ENCODE measurements at places on chromosomes 16 and 17.

GRCh38 chr16:49416001-49416675 lies 42.5 kb downstream of the C16orf78 start:
- DNase-seq, result no peak

DNA sequence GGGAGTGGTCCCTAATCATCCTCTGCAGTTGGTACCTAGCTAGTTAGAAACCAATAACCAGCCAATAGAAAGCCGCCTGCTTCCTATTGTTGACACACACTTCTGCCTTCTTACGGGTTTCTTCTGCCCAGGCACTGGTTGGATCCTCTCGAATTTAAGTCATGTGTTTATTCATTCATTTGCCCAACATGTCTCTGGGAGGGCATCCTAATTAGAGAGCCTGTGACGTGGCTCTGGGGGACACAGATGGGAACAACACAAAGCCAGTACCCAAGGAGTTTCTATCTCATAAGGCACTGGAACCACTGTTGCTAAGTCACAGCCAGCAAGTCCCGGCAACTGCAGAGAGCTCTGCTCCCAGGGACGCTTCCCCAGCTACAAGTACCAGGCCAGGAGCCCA lies 300.7 kb upstream of the TNRC6C start:
- no peak for DNase-seq

- DNase-seq, result no peak
Observed at GRCh38 chr17:10803830-10804475, at the start of gene TMEM238L. Gene TMEM238L, minus strand, starts transcription at chr17:10804099. Its CDS starts 136 bp downstream, at chr17:10803963.

DNA sequence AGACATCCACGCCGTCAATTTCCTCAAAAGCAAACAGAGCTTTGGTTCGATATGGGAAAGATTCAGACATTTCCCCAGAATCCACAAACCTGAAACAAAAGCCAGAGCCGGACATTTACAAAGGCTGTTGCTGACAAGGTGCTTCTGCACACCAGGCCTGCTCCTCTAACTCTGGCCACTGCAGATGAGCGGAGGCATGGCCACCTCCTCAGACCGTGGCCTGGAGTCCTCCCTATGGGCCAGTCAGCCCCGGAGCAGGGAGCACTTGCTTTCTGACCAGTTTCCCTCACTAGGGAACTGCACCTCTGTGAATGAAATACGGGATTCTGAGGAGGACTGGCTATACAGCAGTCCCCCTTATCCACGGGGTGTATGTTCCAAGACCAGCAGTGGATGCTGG lies 22.3 kb upstream of the TRAP1 start:
- no peak for DNase-seq

- no peak for DNase-seq
Observed at GRCh38 chr17:28954886-28955285, 3.6 kb upstream of the PHF12 start.

- DNase-seq, result no peak
Observed at GRCh38 chr16:5979905-5980550, 882.4 kb upstream of the EEF2KMT start.

DNA sequence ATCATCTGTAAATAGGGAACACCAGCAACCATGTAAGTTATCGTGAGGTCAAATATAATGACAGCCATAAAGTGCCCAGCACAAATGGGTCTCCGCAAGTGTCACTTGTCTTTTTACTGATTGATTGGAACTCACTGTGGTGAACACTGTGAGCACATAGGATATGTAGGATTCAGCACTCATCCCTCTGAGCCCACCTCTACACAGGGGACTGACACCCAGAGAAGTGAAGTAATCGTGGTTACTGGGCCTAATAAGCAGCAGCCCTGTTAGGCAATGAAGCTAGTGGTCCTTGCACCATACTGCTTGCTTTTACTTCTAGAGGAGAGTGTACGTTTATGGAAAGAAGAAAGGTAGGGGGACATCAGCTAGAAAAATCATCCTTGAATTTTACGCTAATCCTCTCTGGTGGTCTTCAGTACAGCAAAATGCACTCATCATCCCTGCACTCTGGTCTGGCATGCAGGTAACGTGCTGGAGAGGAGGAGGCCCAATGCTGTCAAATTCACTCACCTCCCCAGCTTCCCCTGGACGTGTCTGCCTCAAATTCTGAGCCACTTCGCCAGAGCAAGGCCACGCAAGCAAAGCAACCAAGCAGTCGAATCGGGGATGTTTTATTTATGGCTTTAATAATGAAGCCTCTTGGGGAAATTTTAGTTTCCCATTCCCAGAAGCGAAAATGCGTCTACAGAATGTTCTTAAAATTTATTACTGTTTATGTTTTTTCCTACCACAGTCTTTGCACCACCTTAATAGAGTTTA lies 74.7 kb downstream of the YPEL2 start:
- no peak for DNase-seq

DNA sequence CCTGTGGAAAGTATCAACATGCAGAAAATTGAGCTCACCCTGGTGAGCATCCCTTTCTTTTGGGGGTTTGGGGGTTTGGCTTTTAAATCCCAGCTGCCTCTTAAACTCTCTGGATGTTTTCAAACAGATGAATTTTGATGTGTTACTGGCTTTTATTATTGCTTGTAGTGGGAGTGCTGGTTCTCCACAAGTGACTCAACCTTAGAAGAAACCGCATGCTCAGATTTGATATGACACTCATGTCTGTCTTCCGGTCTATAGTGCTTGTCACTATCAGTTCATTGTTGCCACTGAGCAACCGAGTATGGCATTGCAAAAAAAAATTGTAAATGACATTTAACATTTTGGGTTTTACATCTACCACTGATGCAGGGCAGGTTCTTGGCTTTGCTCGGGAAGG lies 104.5 kb downstream of the HS3ST4 start:
- no peak for DNase-seq

GRCh38 chr17:65025297-65025696 lies 31.2 kb downstream of the GNA13 start:
- DNase-seq, result no peak

GRCh38 chr17:13076905-13077304 lies 59.1 kb upstream of the ELAC2 start:
- DNase-seq, result no peak

- DNase-seq, result no peak
Observed at GRCh38 chr16:30902029-30902972, 5.9 kb downstream of the CTF1 start.

GRCh38 chr17:82449883-82450356 lies 632 bp downstream of the CYBC1 start:
- no peak for DNase-seq

- DNase-seq, result no peak
Observed at GRCh38 chr17:8051831-8052230, 13.0 kb downstream of the ALOX15B start.

DNA sequence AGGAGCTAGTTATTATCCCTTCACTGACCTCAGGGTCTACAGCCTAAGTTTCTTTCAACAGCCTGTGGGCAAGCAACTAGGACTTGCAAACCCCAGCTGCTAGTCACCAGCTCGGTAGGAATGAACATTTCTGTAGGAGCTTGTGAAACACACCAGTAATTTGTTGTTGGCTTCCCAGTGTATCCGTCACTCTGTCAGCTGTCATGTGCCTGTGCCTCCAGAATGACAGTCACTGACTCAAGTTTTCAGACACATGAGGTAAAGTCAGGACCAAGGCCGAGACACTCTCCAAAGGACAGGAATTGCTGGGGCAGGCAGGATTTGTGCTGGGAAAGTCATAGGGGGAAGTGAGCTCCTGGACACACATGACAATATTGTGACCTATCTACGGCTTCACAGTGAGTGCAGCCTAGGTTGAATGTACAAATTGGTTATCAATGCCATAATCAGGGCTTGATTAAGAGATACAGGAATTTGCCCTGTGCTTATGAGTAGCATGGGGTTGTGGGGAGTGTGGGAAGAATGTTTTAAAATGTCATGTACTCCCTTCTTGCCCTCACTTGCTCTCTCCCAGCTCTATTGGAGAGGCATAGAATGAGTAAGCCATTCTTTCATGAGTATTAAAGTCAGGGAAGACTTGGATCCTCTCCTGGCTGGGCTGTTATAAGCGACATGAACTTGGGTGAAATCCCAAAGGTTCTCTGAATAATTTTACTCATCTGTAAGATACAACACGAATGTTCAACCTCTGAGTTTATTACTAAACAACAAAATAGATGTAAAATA lies 391.4 kb downstream of the UTP18 start:
- no peak for DNase-seq

DNA sequence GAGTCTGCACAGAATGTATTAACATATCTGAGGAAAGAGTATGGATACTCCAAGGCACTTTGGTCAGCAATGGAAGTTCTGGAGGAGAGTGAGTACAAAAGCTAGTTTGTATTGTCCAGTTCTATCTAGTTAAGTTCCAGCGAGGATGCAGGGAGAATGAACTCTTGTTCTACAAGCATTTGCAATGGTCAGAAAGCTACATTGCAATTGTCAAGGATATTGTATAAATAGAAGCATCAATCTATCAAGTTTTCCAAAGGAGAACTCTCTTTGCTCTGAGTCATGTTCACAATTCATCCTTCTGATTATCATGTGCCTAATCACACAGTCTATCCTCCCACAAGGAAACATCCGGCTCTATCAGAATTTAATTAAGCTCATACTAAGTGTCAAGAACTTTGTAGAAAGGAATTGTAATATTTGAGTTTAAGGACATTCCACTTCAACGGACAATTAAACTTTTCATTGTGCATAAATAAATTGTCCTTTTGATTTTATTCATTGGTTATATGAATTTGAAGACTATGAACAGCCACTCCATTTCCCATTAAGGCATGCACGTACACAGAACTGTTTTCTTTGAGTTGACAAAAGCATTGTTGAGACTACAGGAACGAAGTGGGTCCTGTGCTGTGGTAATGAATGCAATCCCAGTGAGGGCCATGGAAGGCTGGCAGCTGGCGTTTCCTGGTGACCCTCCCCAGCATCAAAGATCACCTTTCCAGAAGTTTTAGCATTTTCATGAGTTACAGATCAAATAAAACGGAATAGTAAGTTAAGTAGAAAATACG lies 973.5 kb upstream of the GOT2 start:
- no peak for DNase-seq

DNA sequence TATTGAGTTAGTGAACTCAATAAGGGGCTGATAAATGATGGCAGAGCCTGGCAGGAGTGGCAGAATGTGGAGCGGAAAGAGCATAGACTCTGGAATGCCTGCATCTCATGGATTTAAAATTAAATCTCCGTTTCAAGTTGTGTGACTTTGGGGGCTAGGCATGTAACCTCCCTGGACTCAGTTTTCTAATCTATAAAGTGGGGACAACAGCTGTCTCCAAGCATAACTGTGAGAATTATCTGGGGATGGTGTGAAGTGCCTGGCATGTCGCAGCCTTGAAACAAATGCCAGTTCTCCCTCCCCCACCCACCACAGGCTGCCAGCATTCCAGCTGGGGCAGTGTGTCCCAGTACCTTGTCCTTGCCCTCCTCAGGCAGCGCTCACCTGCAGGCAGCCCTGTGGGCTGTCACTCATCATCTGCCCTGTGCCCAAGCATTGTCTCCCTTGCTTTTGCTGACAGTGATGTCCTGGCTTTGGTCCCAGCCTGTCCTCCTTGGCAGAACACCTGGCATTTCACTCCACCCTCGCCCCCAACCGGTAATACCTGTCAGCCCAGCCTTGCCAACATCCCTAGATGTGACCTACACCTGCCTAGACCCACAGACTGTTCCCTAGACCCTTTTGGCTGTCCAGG lies 129.6 kb downstream of the MRM1 start:
- DNase-seq, result no peak

GRCh38 chr16:75322740-75323139 lies 71.3 kb upstream of the BCAR1 start:
- peak; percentile 43 for DNase-seq

GRCh38 chr16:85331688-85332087 lies 219.4 kb upstream of the CIBAR2 start:
- no peak for DNase-seq

GRCh38 chr16:57725554-57725953 lies 10.0 kb upstream of the KATNB1 start:
- DNase-seq, result no peak
